ENCODE measurements at places on chromosomes 13 and 19.

DNA sequence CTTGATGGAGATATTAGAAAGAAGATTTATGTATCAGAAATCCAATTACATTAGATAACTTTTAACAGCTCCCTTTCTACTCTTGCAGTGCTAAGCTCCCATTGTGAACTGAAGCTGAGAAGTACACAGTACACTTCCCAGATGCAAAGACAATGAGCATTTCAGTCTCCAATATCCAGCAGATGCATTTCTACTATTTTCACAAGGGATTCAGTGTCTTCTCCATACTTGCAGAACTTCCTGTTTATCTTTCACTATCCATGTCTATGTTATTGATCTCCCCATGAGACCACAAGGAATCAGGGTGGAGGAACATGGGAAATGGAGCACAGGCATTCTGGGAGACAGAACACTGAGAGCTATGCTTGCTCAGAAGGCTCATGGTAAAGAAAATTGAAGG is 207.5 kb downstream of the ENOX1 start:
- peak; percentile 77 for DNase-seq

DNA sequence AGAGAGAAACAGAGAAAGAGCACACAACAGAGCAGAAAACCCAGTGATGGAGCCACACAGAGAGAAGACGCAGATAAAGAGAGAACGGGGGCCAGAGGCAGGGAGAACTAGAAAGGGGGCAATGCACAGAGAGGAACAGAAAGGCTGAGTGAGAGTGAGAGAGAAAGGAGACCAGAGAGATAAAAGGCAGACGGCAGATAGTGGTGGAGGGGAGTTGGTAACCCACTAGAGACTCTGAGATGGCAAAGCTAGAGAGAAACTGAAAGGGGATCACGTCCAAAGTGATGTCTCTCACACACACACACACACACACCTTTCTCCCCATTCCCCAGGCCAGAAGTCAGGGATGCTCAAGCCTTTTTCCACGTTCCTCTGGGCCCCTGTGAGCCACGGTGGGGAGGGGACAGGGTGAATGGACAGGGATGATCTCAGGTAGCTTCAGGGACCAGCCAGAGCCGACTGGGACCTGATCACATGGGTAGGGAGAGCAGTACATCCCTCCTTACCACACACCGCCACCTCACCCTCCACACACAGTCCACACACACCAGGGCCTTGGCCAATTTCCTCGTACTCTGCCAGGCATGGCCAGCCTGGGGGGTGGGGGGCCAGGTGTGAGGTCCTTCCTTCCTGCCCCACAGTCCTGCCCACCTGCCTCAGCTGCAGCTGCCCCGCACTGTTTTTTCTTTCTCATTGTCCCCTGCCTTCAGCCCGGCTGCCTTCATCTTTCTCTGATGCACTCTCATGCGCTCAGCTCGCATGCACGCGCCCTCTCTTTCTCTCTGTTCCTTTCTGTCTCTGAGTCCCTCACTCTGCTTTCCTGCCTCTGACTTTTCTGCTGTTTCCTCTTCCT is 22.5 kb upstream of the POU2F2 start:
- DNase-seq = no peak

- no peak for DNase-seq
Measured at GRCh38 chr19:43957891-43958290, 6.9 kb downstream of the ZNF221 start.

GRCh38 chr13:23628250-23628649 is 58.0 kb downstream of the TNFRSF19 start:
- DNase-seq = no peak

GRCh38 chr19:17963936-17964691 is 2.8 kb upstream of the KCNN1 start:
- DNase-seq = no peak

GRCh38 chr13:107192289-107192688 is 624.4 kb upstream of the ARGLU1 start:
- no peak for DNase-seq

GRCh38 chr19:40567040-40567749 is 9.5 kb upstream of the SHKBP1 start:
- DNase-seq = no peak

DNA sequence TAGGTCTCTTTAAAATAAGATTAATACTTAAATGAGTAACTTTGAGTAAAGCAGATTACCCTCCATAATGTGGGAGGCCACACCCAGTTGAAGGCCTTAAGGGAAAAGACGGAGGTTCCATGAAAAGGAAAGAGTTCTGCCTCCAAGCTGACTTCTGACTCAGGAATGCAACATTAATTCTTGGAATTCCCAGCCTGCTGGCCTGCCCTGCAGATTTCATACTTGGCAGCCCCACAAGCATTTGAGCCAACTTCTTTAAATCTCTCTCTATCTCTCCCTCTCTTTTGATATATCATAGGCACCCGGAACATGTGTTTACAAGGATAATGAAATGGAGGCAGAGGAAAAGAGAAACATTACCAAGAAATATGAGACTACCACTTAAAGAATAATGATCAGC is 902.3 kb upstream of the MIR17HG start:
- no peak for DNase-seq

GRCh38 chr13:46496086-46496485 is 56.9 kb upstream of the LRCH1 start:
- no peak for DNase-seq

All from putamen (tissue), 1 donor.